ENCODE measurements at places on chromosomes 2 and 18.

DNA sequence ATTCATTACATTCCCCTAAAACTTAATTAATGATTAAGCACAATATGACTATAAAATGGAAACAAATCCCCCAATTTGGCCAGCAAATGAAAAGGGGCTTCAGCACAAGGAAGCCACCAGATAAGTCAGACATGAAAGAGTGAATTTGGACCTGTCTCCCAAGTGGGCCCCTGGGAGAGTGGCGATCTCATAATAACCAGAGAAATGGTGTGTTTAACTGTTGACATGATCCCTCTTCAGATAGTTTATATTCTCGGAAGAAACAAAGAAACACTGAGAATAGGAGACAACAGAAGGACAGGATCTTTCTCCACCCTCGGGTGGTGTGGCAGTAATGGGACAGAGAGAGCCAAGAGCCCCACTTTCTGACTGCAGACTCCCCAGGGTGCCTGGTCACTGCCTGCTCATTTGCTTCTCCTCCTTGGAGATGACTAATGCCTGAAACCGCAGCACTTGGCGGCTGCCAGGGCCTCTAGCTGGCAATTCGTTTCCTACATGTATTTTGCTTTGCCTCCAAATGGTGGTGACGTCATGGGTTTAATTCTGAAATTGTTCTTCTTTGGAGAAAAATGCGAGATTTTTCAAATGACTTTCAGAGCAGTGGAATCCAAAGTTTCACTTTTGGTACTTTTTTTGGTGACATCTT lies 46.4 kb upstream of the SPP2 start:
- DNase-seq = peak; percentile 89

GRCh38 chr2:85710687-85711577 lies 16.8 kb downstream of the GNLY start:
- DNase-seq = no peak

DNA sequence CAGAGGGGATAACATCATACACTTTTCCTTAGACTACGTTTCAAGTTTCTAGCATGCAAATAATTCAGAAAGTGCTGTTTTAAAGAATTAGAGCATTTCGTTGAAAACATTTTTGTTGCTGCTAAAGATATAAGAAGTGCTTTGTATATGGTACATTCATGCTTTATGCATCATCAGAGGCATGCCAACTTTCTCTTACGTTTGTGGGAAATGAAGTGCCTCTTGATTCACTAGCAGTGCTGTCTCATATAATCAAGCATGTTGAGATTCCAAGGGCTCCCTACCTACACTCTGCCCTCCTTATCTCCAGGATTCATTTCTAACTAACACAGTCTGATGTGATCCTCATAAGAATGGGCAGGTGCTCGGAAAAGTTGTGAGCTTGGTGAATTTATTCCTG lies 748.6 kb upstream of the DDX18 start:
- no peak for DNase-seq

DNA sequence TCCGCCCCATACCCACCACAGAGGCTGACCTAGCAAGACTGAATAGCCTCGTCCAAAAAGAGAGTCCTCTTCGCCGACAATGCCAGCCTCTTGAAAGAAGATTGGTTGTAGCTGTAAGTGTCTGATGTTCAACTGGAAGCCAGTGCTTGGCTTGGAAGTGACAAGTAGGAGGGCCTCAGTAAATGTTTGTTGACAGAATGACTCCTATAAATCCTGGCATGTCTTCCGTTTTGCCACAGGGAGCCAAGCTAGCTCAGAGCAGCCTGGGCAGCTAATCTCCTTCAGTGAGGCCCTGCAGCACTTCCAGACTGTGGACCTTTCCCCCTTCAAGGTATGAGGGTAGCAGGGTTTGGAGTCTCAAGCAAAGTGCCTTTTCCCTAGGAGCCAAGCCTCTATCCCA lies 14.9 kb downstream of the ELMOD3 start:
- no peak for DNase-seq

DNA sequence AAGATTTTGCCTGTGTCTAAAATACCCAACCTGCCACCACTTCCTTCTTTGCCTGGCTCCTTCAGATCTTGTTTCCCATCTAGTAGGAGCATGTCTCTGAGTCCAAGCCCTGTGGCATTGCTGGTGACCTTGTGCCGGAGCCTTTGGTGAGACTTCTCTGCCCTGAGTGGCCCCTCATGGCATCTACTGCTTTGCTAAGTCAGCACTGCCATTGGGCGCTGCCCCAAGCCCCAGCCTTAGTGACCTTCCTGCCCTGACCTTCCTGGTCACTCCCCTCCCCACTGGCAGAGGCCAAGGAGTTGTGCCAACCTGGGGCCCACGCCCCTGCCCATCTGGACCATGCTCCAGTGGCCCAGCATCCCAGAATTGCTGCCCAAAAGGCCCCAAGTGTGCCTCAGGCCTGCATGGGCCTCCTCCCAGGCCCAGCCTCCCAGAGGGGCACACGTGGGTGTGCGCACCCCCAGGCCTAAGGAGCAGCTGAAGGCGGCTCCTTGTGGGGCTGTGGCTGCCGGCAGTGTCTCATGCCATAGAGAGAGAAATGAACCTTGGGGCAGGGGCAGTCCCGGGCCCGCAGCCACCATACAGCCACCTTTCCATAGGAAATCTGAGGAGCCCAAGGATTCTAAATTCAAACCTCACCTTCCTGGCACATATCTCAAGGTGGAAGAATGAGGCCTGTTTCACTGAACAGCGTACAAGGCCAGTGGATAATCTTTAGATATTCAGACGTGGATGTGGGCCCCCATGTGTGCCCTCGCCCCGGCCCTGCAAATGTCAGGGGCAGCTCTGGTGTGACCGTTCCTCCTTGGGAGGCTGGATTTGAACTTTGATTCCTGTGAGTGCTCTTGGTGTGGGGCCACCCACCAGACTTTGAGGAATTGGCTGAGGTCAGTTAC lies 100.2 kb upstream of the SLC66A3 start:
- DNase-seq = no peak

GRCh38 chr2:135987441-135987840 lies 2.0 kb upstream of the DARS1 start:
- no peak for DNase-seq

- DNase-seq = peak; percentile 9
These were observed 173.8 kb downstream of the ICOS start for GRCh38 chr2:204110338-204110741.

- no peak for DNase-seq
These were observed 34.0 kb upstream of the SLC40A1 start for GRCh38 chr2:189614585-189614984.

DNA sequence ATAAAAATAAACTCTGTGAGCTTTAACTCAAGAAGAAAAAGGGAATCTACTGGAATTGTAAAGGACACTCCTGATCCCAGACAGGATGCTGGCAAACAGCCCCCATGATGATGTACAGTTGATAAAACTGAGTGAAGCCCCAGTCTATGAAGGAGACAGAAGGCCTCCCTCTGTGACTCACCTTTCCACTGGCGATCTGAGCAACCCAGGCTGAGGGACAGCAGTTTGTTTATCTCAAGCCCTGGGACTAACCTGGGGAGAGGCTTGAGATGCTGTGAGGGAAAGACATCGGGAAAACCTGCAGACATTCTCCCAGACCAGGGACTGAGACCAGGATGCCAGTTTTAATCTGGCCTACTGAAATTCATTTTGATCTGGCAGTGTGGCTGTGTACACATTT lies 104.5 kb upstream of the CDH2 start:
- no peak for DNase-seq

Data from SJCRH30 (cell line).